ENCODE measurements at places on chromosomes 6 and 20.
A peak's percentile ranks its signal among the peaks of the same experiment; 100 is the strongest.

GRCh38 chr20:31572042-31572700 is 32.9 kb upstream of the ID1 start:
- no peak for DNase-seq

DNA sequence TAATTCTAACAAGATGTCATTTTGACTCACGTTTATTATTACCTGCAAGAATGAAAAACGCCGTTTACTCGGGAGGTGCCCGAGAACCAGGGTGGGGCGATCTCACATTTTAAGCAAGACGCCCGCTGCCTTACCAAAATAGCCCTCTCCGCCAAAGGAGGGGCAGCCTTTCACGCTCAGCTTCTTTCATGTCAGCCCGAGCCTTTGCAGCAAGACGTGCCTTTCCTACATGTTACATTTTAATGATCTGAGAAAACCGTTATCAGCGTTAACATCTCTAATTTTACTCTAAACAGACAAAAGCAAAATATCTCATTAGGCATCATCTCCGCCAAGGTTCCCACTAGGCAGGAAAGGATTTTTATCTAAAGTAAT is 2.0 kb downstream of the BACH2 start:
- DNase-seq: peak; percentile 38

- no peak for DNase-seq
Observed at GRCh38 chr6:113381232-113381631, 475.9 kb upstream of the MARCKS start.

GRCh38 chr20:52410182-52410647 is 218.6 kb upstream of the ZFP64 start:
- DNase-seq: peak; percentile 71

- DNase-seq: no peak
Observed at GRCh38 chr6:161744211-161745067, 470.6 kb upstream of the AGPAT4 start.

DNA sequence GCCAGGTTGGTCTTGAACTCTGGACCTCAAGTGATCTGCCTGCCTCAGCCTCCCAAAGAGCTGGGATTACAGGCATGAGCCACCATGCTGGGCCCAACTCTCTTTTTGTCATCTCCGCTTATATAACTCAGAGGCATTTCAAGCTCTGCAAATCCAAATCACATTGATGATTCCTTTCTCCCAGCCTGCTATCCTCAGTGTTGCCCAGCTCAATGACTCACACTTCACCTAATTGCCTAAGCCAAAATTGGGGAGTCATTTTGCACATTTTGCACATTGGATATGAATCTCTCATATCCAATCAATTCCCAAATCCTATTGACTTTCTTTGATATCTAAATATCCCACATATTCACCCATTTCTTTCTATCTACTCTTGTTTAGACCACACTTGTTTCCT is 3.9 kb downstream of the UTRN start:
- DNase-seq: no peak

DNA sequence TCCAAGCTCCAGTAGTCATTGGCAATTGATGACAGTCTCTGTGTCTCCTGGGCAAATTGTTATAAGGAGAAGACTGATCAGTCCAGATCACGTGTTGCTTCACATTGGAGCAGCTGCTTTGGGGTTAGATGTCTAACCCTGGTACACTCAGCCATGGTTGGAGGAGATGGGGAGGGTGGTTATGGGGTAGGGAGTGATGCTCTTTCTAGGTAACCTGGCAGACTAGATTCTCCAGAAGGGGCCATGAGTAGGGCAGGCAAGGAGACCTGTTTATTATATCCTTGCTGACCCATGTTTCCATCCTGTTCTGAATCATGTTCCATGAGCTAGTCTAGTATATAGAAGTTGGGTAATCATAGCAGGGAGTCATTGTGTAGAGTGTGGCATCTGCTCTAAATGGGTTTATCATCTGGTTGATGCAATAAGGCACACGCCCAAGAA is 50.8 kb upstream of the BACH2 start:
- DNase-seq: no peak

DNA sequence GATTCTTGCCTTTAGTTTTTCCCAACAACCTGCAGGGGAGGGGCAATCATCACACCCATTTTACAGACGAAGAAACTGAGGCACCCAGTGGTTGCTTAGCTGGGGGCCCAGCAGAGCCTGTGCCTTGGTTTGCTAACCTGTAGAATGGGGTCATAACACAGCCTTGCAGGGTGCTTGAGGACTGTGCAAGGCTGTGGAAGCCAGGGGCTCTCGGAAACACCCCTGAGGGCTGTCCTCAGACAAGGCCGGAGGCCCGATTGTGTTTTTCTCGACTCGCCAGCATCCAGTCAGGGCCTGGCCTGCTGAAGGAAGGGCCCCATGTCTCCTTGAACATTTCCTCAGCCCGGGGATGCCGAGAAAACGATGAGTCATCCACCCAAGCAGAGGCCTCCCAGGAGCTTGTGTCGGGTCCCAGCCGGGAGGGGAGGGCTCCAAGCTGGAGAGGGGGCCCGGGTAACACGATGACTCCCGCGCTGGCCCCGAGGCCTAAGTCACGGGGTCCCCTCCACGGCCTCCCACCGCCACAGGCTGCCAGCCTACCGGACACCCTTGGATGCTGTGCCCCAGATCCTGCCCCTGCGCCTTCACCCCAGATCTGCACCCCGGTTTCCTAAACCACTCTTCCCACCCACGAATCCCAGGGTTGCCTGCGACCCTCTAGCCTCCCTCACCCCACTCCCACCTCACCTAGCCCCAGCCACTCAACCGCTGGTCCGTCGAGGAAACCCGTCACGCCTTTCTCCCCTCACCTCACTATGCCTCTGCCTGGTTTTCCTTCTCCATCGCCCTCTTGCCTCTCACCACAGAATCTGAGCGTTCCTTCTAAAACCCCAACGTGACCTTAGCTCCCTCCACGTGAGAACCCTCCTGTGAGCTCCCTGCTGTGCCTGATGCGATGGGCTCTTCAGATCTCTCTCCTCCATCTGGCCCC is 10.6 kb downstream of the NOL4L start:
- DNase-seq: no peak

- DNase-seq: no peak
Observed at GRCh38 chr6:4581468-4582385, 194.5 kb upstream of the CDYL start.

DNA sequence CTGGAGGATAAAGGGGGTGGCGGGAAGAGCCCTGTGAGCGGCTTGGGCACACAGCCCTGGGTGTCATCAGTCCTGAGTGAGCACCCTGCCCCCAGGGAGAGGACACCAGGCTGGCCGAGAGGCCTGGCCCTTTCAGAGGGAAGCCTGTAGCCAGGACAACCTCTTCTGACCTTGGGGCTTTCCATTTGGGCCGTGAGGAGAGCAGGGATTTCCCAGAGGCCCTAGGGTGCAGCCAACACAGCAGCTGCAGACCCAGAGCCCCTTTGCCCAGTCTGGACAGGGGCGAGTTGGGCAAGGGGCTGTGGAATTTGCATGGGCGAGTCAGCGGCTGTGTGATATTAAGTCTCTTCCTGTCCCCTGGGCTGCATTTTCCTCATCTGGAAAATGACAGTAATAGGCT is 6.3 kb downstream of the MAP1LC3A start:
- DNase-seq: no peak

- DNase-seq: no peak
Observed at GRCh38 chr20:7406671-7407070, 533.6 kb downstream of the HAO1 start.

GRCh38 chr6:30155520-30156261 is 5.3 kb downstream of the TRIM10 start:
- DNase-seq: no peak

DNA sequence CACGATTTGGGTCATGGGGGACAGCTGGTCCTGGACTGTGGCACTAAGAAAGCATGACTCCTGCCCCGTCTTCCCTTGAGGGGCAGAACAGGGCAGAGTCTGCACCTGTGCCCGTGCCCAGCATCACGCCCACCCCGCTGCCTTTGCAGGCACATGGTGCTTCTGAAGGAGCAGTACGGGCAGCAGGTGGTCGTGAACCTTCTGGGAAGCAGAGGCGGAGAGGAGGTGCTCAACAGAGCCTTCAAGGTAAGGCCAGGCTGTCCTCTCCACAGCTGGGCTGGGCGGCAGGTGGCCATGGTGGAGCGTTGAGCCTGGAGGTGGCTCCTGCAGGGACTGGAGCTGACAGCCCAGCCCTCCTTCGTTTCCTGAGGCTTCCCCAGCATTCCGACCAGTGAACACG is 77.4 kb downstream of the SYNJ2 start:
- DNase-seq: no peak

DNA sequence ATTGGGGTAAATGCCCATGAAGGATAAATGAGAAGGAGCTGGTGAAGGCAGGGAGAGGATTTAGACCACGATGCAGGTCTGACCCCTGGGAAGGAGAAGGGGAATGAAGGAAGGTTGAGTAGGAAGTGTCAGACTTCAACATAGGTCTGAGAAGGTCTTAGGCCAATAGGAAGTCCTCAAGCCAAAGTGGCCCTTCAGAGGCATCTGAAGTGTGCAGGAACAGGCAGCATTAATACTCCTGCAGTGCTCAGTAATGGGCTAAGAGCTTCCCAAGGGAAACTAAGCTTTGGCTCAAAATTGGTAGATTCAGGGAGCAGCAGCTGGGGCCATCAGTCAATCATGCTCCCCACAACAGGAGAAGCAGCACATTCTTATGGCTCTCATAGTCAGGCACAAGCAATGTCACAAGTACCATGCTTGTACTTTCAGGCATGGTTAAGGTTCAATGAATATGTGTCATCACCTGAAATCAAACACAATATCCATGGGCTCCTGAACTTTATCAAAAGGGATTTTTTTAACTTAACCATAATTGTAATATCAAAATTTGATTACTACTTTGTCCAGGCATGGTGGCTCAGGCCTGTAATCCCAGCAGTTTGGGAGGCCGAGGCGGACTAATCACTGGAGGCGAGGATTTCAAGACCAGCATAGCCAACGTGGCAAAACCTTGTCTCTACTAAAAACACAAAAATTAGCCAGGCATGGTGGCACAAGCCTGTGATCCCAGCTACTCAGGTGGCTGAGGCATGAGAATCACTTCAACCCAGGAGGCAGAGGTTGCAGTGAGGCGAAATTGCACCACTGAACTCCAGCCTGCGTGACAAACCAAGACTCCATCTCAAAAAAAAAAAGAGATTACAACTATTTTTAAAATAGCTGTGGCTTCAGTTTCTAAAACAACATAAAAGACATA is 9.9 kb downstream of the RALGAPA2 start:
- DNase-seq: no peak

- DNase-seq: no peak
Observed at GRCh38 chr6:162029873-162030576, 697.5 kb downstream of the PRKN start.

DNA sequence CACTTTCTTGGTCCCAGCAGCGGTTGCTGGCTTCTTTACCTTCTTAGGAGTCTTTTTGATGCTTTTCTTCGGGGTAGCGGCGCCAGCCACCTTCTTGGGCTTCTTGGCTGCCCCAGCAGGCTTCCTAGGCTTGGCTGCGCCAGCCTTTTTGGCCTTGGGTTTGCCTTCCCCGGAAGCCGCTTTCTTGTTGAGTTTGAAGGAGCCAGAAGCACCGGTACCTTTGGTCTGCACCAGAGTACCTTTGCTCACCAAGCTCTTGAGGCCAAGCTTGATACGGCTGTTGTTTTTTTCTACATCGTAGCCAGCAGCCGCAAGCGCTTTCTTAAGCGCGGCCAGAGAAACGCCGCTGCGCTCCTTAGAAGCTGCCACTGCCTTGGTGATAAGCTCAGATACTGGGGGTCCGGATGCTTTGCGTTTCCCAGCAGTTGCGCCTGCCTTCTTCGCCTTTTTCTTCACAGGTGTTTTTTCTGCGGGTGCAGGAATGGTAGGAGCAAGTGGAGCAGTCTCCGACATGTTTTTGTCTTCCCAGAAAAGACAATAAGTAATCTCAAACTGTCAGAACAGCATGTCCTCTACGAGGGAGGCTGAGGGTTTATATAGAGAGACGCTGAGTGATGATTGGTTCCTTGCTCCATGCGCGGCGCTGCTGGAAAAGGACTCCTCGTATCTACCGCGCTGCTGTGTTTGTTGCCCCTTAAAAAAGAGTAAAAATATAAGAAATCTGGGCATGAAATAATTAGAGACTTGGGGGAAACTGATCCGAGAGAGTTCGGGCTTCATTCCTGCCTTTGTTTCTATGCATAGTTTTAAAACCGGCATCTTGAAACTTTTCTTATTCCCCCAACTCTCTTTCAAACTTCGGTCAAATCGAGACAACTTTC is 130.3 kb upstream of the BTN3A2 start:
- peak; percentile 66 for DNase-seq

DNA sequence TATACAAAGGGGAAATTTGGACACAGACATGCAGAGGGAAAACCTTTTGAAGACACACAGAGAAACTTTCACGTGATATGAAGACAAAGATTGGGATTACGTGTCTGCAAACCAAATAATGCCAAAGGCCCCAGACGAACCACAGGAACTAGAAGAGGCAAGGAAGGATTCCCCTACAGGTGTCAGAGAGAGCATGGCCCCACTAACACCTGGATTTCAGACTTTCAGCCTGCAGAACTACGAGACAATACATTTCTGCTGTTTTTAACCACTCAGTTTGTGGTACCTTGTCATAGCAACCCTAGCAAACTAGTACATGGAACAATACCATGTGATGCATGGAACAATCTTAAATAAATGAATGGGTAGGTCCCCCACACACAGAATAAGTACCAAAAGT is 341.0 kb downstream of the HDGFL1 start:
- DNase-seq: no peak

- no peak for DNase-seq
Observed at GRCh38 chr6:170057034-170057734, 233.7 kb downstream of the DLL1 start.

GRCh38 chr20:61949714-61950640 is 115.7 kb downstream of the TAF4 start:
- DNase-seq: no peak

DNA sequence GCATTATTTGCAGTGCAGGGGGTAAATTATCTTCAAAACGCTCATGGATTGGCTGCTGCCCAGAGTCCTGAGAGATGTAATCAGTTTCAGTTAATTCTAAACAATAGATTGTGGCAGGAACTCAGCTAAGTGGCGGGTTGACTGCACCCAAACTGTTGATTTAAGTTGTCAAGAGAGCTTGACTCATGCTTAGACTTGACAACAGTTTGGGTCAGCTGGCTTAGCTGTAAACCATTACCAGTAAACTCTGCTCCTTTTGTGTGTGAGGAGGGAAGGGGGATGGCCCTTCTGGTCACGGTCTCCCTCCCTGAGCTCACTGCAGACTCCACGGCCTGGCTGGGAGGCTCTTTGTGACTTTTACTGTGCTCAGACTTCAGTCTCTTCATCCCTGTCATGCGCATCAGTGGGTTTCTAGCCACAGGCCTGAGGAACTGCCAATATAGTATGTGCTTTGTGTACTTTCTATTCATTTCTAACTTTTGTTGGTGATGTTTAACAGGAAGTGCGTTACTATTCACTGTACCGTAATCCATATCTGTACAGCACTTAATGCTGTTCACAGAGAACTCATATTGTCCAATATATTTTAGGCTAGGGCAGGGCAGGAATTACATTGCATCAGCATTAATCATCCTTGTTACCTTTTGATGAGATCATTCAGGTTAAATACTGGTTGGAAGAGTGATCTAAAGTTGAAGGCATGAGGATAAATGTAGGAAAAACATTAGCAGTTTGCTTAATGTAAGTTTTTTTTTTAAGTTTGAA is 488.3 kb downstream of the CDKAL1 start:
- no peak for DNase-seq

GRCh38 chr20:14488756-14489479 is 151.5 kb upstream of the FLRT3 start:
- DNase-seq: no peak

GRCh38 chr20:57476641-57477461 is 48.1 kb downstream of the CTCFL start:
- no peak for DNase-seq
